ENCODE measurements at places on chromosomes 6 and 20.
A peak's percentile ranks its signal among the peaks of the same experiment; 100 is the strongest.

- DNase-seq, result no peak
These were observed 184.2 kb downstream of the KHDC1L start for GRCh38 chr6:73041051-73041450.

- DNase-seq, result no peak
These were observed 143.9 kb upstream of the EYA4 start for GRCh38 chr6:133097208-133097607.

DNA sequence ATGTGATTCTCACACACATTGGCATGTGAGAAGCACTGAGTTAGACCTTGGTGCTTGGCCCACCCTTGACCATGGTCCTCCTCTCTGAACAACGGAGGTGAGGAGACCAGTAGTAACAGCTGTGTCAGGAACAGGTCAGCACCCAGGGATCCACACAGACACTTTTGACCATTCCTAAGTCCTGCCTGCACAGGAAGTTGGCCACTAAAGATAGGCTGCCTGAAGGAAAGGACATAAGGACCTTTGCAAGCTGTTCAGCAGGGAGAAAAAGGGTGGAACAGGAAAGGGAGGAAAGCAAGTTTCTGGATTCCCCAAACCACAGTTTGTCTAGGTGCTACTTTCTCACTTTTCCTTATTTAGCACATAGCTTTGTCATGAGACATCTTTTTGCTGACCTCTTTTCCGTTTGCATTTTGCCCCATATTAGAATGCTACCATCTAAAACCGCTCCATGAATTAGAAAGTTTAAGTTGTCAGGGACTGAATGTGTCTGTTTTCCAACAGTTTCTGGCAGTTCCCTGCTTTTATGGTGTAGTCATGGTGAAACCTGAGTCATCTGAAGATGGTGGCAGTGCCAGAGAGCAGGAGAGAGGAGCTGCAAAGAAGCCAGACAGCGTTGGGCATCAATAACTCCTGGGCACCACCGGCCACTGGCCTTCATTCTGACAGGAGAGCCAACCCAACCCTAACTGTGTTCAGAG lies 1.1 kb upstream of the CD109 start:
- DNase-seq, result no peak

DNA sequence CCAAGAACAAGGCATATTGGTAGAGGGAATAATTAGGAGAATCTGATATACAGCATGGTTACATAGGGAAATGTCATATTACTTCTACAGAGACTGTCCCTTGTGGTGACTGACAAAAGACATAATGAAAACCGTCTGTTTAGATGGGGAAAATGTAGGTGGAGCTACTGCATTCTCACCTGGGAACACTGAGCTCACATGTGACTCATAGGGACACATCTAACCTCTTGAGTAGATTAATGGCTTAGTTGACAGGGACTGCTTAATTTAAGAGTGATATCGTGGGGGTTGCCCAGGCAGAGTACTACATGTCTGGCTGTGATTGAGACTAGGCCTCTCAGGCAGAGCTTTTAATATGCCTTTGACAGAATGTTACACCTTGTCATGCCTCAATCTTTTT lies 235.3 kb upstream of the ZFP64 start:
- DNase-seq, result no peak

GRCh38 chr20:51265361-51265760 lies 242.5 kb upstream of the KCNG1 start:
- DNase-seq, result no peak

DNA sequence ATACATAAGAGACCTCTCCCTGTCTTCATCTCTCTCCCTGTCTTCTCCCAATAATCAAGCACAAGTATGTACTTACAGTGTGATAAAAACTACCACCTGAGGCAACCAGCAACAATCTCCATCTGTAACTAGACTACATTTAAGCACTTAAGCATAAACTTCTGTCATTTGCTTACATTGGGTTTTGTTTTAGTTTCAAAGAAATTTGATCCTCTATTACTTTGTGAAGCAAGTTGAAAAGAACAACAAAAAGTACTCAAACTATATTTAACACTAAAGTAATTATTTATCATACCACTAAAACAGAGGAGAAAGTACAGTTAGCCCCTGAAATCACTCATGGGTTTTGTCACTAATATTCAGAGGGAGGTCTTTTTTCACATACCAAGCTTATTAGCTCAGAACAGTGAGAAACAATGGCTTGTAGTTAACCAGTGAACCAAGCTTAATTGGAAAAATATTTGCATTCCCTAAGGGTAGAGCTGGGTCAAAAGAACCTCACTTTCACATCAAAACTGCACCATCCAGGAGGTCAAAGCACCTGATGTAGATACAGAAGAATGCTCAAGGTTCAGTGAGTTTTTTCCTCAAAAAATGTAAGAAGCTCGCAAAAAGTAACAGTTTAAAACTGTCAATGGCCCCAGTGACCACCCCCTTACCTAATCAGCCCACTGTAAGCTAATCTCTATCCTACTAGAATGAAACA lies 34.1 kb downstream of the DCDC2 start:
- no peak for DNase-seq

- no peak for DNase-seq
These were observed 29.9 kb downstream of the SGK1 start for GRCh38 chr6:134287859-134288537.

GRCh38 chr20:31676609-31676989 lies 38.9 kb downstream of the COX4I2 start:
- no peak for DNase-seq

- no peak for DNase-seq
These were observed 279.6 kb downstream of the NRN1 start for GRCh38 chr6:5726976-5727718.

DNA sequence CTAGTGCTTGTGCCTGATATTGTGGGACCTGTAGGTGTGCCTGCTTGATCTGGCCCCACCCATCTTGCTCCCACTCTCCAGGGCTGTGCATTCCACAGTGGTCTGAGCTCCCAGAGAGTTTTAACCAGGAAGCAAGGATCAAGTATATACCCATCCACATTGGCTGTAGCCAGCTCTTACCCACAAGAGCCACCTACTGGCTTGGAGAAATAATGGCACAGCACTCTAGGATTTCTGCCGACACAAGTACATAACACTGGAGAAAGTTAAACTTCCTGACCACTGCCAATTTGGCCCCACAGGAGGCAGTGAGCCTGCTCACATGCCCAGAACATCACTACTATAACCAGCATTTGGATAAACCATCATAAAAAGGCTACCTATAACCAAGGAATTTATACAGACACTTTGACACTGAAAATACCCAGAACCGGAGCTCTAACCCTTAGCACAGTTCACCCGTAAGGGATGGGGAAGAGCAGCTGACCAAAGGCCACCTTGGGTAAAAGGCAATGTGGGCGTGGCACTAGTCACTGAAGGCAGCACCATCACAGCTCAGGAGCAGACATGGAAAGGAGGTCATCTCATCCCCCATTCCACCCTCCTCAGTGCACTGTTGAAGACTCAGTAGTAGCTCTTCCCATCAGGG lies 440.4 kb downstream of the BTBD3 start:
- DNase-seq, result no peak

DNA sequence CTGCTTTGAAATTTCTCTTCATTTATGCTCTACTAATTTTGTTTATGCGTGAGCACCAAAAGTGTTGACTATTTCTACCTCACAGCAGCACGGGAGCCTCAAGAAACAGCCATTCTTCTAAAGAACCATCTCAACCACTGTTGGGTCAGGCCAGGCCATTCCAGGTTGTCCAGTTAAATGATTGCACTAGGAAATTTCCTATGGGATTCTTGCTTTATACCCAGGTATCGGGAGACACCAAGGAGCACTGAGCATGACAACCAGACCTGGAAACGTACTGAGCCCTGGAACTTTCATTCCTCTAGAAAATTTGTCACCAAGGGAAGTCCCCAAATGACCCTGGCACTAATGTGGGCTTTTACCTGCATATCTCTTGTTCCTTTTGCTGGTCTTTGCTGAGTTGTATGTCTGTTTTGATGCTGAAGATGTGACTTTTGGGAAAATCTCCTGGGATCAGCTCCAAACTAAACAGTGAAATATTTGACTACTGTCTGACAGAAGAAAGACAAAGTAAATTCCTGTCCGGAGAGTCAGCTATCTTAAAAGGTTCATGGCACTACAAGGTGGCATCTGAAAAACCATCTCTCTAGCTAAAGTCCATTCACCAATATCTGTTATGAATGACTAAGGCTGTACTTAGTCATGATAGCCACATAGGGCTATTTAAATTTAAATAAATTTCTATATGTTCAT lies 70.5 kb downstream of the SNAP25 start:
- DNase-seq, result no peak

DNA sequence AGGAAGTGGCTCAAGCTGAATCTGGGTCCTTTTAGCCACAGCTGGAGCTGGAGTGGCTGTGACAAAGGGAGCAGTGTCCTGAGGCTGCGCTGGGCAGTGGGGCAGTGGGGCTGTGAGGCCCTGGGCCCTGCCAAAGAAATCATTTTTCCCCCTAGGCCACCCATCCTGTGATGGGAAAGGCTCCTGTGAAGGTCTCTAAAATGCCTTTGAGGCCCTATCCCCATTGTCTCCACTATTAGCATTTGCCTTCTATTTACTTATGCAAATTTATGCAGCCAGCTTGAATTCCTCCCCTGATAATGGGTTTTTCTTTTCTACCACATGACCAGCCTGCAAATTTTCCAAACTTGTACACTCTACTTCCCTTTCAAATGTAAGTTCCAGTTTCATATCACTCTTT lies 539.2 kb downstream of the MEI4 start:
- no peak for DNase-seq

DNA sequence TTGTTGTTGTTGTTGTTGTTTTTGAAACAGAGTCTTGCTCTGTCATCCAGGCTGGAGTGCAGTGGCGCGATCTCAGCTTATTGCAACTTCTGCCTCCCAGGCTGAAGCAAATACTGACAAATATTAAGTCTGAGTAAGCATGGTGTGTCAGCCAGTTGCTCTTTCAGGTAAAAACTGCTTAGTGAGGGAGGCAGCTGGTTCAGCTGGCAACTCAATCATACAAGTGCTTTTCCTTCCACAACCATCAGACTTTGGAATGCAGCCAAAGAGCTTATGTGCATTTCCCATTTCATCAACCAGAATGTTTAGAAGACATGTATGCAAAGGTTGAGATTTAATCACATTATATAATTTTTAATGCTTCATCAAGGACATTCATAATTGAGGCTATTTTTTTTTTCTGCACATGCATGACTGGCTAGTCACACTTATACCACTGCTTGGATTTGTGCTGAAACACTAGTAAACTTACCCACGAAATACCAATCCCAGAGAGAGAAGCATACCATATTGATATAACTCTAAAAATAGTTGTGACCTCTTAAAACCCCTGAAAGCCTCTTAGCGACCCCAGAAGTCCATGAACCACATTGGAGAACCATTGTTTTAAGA lies 56.0 kb downstream of the CLIC5 start:
- no peak for DNase-seq

DNA sequence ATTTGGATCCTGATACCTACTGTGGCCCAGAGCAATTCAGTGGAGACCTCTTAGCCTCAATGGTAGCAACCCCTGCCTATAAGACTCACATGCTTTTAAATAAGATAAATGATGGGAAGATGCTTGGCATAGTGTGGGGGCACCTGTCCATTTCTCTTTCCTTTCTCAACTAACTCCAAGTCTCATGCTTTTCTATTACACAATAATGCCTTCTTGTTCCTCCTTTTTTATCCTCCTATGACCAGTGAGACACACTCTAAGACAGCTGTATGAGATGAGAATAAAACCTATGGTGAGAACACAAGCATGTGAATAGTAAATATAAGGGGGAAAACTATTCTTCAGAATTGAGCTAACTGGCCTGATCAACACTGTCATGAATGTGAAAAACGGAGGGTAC lies 147.0 kb upstream of the STXBP5 start:
- DNase-seq, result no peak

- DNase-seq, result no peak
These were observed 60.9 kb downstream of the NCR2 start for GRCh38 chr6:41396335-41396734.

GRCh38 chr20:40283689-40284088 lies 405.3 kb downstream of the MAFB start:
- no peak for DNase-seq

DNA sequence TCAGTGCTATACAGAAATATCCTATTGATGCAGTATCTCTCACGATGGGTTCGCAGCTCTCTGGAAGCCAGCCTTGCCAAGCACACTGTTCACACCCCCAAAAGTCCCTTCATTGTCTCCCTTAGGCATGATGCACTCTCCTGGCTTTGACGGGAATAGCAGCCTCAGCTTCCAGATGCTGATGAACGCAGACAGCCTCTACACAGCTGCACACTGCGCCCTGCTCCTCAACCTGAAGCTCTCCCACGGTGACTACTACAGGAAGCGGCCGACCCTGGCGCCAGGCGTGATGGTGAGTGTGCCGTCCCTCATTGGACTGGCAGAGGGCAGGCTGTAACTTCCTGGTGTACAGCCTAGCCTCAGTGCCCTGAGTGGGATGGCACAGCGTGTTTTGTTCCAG lies 60.0 kb upstream of the PBOV1 start:
- DNase-seq, result no peak

- no peak for DNase-seq
These were observed 132.9 kb downstream of the JPH2 start for GRCh38 chr20:44054118-44054517.

- DNase-seq, result no peak
These were observed 573.9 kb downstream of the RFPL4B start for GRCh38 chr6:112920994-112921393.

- DNase-seq, result no peak
These were observed 34.6 kb downstream of the HDAC2 start for GRCh38 chr6:113936093-113936934.

GRCh38 chr6:72552938-72553337 lies 68.9 kb upstream of the KCNQ5 start:
- DNase-seq, result no peak

- peak; percentile 66 for DNase-seq
These were observed 95.5 kb upstream of the SCGN start for GRCh38 chr6:25556516-25556915.

GRCh38 chr6:112591329-112591728 lies 244.2 kb downstream of the RFPL4B start:
- DNase-seq, result no peak

DNA sequence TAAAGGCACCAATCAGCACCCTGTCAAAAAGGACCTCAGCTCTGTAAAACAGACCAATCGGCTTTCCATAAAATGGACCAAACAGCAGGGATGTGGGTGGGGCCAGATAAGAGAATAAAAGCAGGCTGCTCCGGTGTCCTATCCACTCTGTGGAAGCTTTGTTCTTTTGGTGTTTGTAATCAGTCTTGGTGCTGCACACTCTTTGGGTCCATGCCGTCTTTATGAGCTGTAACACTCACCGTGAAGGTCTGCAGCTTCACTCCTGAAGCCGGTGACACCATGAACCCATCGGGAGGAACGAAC lies 7.3 kb upstream of the PXDC1 start:
- DNase-seq, result no peak

Data from CD4-positive, CD25-positive, alpha-beta regulatory T cell (primary cell).